ENCODE measurements at places on chromosomes 6 and 20. TPM values are rescaled to one million over a fixed set of nuclear protein-coding genes. Genes with fewer than 3 reads are reported as not detected.

Gene TRIM15
- polyA plus RNA-seq = not detected

Gene EFCAB8
- polyA plus RNA-seq = not detected

Gene MPC1
- polyA plus RNA-seq = 20.0 TPM

Gene TENT5A
- polyA plus RNA-seq = 10.0 TPM

Gene LRRC73
- 0.16 TPM for polyA plus RNA-seq

Gene ALDH5A1
- 0.35 TPM for polyA plus RNA-seq

Gene HELZ2
- 4.6 TPM for polyA plus RNA-seq

Gene ZKSCAN8
- 11.5 TPM for polyA plus RNA-seq

Gene FNDC1
- polyA plus RNA-seq = 0.01 TPM

Gene INSM1
- not detected for polyA plus RNA-seq

Gene HTR1E
- polyA plus RNA-seq = not detected

Gene RAET1E
- not detected for polyA plus RNA-seq

Gene KCNB1
- 0.04 TPM for polyA plus RNA-seq

Gene ADGRB3
- not detected for polyA plus RNA-seq

Gene TRIM10
- polyA plus RNA-seq = not detected

DNA sequence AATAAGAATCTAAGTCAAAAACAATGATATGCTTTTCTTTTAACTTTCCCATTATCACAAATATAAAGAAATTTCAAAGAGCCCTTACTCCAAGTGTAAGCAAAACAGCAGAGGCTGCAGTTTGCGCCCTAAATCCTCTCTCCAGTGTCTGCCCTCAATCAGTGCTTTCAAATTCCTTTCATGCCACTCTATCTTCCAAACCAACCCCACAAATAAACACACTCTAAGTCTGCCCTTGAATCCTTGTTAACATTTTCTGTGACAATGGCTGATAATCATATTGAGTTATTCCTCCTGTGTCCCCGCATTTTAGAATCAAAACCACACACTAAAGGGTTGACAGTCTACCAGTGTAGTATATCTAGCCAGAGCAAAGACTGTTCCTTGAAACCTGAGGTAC lies 317.9 kb upstream of the MARCKS start:
- no peak for DNase-seq

DNA sequence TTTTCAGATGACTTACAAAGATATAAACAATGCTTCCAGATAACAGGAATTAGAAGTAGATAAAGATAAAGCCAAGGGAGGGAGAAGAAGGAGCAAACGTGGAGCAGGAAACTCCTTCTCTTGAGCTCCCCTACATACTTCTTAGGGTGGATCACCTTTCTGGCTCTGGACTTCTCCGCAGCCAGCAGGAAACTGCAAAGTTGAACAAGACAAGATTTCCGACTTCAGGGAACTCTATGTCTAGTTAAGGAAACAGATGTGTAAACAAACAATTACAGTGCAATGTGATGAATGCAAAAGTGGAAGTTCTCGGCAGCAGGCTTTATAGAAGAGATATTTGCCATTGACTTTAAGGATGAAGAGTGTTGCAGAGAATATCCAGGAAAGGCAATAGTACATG lies 134.0 kb upstream of the MARCKS start:
- DNase-seq = no peak

- no peak for DNase-seq
These were observed 67.2 kb downstream of the MAP3K4 start for GRCh38 chr6:161058741-161059140.

GRCh38 chr6:15817100-15817499 lies 154.3 kb upstream of the DTNBP1 start:
- DNase-seq = no peak

DNA sequence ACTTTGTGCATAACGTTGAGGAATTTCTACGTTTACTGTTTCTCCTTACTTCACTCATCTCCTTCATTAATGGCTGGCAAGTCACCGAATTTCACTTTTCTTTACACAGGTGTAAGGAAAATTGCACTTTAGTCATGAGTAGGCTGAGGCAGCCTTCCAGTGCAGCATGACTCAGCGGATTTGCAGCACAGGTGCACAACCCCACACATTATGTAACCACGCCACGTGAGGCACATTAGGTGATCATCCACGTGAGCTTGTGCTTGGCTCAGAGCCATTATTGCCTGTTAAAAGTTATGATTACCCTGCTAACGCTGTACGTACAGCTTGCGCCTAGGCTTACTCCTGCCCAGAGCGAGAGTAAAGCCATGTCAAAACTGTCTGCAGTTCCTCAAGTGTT lies 158.8 kb downstream of the NKAIN2 start:
- DNase-seq = no peak

- DNase-seq = no peak
These were observed 56.3 kb upstream of the CD93 start for GRCh38 chr20:23142162-23143050.

DNA sequence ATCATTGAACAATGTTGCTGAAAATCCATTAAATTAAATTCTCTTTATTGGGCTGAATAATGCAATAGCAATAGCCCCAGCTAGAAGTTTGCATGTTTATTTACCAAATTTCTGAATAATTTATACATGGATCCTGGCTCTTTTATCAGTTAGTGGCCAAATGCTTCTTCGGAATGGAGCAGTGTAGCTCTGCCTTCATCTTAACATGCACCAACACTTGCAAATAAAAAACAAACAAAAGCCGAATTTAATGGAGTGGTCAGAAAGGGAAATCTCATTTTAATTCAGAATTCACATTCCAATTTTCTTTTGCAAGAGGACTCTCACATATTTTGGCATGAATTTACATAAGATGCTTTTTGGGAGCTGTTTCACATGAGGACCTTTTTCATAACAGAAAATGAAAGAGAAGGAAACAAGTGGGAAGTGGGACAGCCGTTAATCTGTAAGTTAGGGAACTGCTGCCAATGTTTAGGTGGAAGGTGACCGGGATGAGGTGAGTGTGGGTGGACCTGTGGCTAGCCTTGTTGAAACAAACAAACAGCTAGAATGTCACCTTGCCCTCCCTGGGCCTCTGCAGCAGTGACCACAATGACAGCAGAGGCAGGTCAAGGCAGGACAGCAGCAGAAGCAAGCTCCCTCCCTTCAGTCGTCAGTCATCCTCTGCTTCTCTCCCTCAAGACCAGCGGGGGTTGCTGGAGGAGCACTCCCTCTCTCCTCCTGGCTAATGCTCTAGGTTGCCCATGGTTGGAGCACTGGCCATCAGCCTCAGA lies 73.2 kb downstream of the INSM1 start:
- no peak for DNase-seq

- no peak for DNase-seq
These were observed 37.2 kb downstream of the CST9L start for GRCh38 chr20:23530937-23531567.

GRCh38 chr6:128655978-128656498 lies 135.6 kb upstream of the PTPRK start:
- DNase-seq = peak; percentile 33

- no peak for DNase-seq
These were observed at the start of gene TRIM31 for GRCh38 chr6:30113003-30113759. TSS of gene TRIM31 (minus strand) at chr6:30113090. CDS start at chr6:30112805, 285 bp downstream.

DNA sequence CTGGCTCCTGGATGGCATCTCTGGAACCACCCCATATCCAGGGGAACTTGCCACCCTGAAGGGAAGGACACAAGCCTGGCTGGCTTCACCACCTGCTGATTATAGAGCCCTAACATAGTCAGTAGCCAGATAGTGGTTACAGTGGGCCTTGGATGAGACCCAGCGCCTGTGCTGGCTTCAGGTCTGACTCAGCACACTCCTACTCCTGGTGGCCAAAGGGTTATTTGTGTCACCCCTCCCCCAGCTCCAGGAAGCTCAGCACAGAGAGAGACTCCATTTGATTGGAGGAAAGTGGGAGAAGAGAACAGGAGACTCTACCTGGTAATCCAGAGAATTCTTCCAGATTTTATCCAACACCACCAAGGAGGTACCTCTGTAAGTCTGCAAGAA lies 12.8 kb downstream of the SNX14 start:
- no peak for DNase-seq

GRCh38 chr6:39980839-39981580 lies 46.7 kb upstream of the MOCS1 start:
- DNase-seq = no peak

DNA sequence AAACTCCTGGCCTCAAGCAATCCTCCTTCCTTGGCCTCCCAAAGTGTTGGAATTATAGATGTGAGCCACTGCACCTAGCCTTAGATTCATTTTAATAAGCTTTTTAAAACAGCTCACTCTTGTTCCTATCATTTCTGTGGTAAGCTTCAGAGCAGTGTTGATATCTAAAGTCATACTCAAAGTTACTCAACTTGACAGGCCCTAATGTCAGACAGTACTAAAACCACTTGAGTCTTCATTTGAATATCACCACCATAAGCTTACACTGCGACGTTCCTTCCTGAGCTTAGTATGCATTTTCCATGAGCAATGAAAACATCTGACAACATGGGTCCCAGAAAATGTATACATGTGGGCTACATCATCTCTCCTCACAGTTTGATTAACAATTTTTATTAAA lies 6.0 kb downstream of the FUCA2 start:
- DNase-seq = no peak

GRCh38 chr20:58142843-58143185 lies 85.6 kb downstream of the ANKRD60 start:
- DNase-seq = no peak

DNA sequence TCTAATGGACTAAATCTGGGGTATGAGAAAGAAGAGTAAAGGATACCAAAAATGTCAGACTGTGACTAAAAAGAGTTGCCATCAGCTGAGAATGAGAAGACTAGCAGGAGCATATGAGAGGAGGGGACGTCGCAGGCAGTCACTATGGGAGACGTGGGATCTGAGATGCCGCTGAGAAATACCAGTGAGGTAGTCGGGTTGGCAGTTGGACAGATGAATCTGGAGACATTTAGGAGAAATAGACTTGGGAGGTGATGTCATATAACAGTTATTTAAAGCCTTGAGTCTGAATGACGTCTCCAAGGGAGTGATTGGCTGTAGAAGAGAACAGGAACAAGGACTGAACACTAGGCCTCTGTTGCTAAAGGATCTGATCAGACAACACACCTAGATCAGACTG lies 51.5 kb upstream of the TRIM26 start:
- no peak for DNase-seq

DNA sequence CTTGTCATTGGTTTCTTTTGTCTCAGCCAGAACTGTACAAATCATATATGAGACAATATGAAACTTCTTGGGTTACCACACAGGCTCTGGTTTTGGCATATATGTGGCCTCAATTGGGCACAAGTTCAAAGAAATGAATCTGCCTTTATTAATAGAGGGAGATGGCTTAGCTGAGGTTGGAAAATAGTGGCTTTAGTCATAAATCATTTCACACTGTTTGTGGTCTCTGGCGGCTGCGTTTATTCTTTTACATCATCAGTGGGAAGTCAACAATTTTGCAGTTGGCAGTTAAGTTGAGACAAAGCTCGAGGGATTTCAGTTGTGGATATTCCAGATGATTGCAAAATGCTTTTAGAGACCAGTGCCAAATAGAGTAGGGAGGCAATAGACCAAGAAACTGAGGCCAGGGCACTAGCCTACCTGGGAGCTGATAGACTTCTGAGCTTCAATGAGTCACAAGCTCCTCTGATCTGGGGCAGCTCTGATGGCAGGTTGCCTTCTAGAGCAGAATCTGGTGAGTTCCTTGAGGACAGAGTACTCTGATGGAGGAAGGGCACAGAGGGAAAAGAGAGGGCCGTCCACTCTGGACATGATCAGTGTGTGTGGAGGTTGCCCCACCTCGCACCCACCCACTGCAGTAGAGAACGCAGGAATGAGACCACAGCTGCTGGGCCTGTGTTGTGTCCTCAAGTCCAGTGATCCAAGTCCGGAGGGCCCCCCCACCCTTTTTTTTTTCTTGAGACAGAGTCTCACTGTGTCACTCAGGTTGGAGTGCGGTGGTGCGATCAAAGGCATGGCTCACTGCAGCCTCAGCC lies 73.5 kb downstream of the ARMC2 start:
- no peak for DNase-seq

GRCh38 chr20:6887966-6888365 lies 120.5 kb downstream of the BMP2 start:
- DNase-seq = no peak

DNA sequence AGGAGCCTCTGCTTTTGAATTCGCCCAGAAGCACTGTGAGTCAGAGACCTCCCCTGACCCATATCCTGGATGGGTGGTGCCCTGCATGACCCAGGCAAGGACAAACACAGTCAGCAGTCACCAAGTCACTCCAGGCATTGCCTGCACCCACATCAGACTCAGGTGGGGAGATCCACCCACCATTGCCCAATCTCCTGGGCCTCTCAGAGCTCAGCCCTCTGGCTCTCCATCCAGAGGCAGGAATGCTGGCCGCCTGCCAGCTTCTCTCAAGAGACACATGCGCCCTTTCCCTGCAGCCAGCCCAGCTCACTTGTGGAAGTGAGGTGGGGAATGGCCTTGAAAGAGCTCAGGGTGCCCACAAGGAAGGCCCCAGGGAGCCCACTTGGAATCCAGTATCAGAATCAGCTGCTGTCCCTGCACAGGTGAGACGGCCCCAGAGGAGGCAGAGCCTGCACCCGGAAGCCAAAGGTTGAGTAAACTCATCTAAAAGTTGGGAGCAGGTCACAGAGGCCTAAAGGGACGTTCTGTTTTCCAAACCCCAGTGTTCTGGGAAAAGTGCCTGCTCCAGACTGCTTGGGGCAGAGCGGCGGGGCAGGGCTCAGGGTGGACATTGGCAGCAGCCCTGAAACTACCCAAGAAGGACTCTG lies 129.8 kb downstream of the PREX1 start:
- peak; percentile 52 for DNase-seq

GRCh38 chr6:168300975-168301647 lies 18.5 kb downstream of the DACT2 start:
- no peak for DNase-seq

DNA sequence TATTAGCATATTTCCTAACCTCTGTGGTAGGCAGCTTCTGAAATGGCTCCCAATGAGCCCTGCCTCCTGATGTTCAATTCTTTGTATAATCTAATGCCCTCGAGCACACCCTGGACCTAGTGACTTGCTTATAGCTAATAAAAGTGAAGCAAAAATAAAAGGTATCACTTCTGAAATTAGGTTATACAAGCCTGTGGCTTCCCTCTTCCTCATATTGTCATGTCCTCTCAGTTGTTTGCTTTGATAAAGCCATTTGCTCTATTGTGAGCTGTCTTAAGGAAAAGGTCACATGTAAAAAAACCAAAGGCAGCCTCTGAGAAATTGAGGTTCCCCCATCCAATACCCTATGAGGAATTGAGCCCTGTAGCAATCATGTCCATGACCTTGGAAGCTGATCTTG lies 442.1 kb upstream of the ADGRB3 start:
- DNase-seq = no peak

DNA sequence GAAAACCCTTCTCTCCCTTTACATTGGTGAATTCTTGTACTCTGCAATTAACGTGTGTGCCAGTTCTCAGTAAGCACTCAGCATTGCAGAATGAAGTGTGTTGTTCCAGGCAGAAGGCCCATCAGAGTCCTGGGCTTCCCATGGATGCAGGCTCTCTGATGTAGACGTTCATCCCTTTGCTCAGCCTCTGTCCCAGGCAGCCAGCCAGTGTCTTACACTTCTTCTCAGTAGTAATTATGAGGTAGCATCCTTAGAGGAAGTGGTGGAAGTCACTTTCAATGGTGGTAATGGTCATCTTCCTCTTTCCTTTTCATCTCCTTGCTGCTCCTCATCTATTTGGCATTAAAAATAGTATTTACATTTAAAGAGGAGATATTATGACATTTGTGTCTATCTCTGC lies 66.7 kb upstream of the FYN start:
- no peak for DNase-seq
